Fibroblast of skin of right quadriceps (primary cell): ENCODE measurements at places on chromosomes 1 and 21.

DNA sequence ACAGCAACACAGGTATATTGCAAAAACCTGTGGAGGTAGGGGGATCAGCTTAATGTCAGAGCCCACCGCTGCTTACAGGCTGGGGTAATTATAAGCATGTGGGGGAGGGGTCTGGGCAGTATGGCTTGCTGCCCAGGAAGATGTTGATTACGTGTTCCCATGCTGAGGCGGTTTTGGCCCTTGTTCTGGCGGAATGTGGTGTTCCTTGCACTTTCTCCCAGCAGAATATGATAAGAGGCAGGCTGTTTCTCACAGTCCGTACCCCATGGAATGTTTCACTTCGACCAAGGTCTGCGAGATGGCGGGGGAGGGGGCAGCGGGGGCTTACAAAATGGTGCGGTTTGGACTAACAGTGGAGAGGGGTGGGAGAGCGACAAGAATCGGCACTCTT is 9.8 kb upstream of the HPCAL4 start:
- peak; percentile 46 for DNase-seq

- DNase-seq = no peak
These were observed 149.7 kb downstream of the PEX14 start for GRCh38 chr1:10624256-10625050.

- DNase-seq = peak; percentile 28
These were observed 7.5 kb upstream of the PSEN2 start for GRCh38 chr1:226862890-226863289.

GRCh38 chr1:232457595-232457994 is 172.3 kb downstream of the SIPA1L2 start:
- DNase-seq = no peak

- no peak for DNase-seq
These were observed 91.2 kb downstream of the JAK1 start for GRCh38 chr1:64875101-64875500.

GRCh38 chr1:246367041-246367440 is 140.0 kb downstream of the SMYD3 start:
- no peak for DNase-seq

- no peak for DNase-seq
These were observed 61.5 kb downstream of the RUNX1 start for GRCh38 chr21:34987501-34988072.

GRCh38 chr1:111776391-111776790 is 20.7 kb downstream of the DDX20 start:
- peak; percentile 83 for DNase-seq

GRCh38 chr1:11406845-11407244 is 72.1 kb upstream of the DISP3 start:
- DNase-seq = no peak

DNA sequence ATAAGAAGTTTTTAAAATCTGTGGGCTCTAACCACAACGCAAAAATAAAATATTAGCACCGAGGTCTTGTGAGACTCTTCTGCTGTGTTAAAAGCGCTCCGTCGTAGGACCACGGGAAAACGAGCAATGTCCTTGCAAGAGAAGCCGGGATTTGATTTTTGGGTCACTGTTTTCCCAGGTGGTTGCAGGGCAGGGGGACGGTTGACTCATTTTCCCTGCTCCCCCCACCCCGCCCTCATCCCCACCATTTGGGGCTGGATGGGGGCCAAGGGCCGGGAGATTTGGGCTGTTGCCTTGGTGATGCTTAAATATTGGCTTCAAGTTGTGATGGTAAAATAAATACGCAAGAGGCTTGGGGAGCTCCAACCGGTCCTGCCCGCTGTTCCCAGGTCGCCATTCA is 67.6 kb upstream of the SLC25A33 start:
- DNase-seq = no peak

GRCh38 chr21:30251781-30252180 is 31.0 kb downstream of the KRTAP24-1 start:
- DNase-seq = no peak

GRCh38 chr21:38478782-38479181 is 19.5 kb downstream of the ERG start:
- no peak for DNase-seq

DNA sequence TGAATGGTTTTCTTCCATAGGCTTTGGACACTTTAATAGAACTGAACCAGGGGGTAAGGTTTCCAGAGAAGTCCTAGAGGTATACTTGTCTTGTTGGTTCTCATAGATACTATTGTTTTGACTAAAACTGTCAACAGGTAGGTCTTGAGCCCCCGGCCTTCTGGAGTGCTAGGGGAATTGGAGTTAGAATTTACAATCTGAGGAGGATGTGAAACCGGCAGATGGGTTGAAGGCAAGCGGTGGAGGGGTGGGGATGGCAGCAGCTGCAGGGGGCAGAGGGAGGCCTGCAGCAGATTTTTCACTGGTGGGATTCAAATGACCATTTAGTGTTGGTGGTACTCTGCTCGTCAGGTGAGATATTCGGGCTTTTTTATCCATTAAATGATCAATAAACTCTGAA is 4.3 kb upstream of the CD1D start:
- DNase-seq = no peak

- DNase-seq = peak; percentile 67
These were observed 21.8 kb upstream of the COL9A2 start for GRCh38 chr1:40338745-40339419.

DNA sequence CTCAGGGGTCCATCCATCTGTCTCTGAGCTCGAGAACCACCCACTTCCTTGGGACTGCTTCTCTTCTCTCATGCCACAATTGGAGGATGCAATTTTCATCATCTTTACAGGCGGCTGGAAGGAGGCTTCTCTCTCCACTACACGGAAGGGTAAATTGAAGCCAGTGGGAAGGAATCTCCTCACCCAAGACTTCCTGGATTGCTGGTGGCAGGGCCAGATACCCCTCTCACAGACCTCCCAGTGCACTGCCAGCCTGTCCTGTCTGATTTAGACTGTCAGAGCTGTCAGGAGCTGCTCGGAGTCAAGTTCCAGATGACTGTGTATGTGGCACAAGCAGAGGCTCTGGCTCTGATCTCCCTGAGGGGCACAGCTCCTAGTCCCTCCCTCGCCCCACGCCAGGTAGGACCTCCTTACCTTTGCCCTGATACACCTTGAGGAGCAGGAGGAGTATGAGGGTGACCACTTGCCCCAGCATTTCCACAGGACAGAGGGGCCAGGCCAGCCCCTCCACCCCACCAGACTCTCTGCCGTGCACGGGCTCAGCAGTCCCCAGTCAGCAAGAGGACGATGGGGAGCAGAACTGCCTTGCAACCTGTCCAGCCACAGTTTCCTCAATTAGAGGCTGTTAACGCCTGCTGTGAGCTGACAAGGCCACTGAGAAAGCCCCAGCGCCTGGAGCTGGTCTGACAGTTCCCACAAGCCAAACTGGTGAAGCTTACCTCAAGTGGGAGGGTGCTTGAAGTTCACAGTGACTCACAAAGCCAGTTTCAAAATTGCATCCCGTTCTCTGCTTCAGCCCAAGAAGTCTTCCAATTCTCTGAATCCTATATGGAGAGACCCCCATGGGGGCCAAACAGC is at the start of gene CD244:
Gene CD244, minus strand, starts transcription at position 685 of the 858 bp plus-strand sequence. Its CDS starts 210 bp downstream, at position 475.
- DNase-seq = no peak

- DNase-seq = no peak
These were observed 315.3 kb downstream of the OMA1 start for GRCh38 chr1:58231204-58231603.

- DNase-seq = no peak
These were observed 505 bp downstream of the ENTREP3 start for GRCh38 chr1:155254714-155255242.

- DNase-seq = no peak
These were observed 26.7 kb upstream of the LDLRAP1 start for GRCh38 chr1:25516686-25517085.

GRCh38 chr1:184941735-184942134 is 32.6 kb downstream of the NIBAN1 start:
- no peak for DNase-seq

GRCh38 chr1:211580303-211580687 is 1.3 kb upstream of the SLC30A1 start:
- no peak for DNase-seq

DNA sequence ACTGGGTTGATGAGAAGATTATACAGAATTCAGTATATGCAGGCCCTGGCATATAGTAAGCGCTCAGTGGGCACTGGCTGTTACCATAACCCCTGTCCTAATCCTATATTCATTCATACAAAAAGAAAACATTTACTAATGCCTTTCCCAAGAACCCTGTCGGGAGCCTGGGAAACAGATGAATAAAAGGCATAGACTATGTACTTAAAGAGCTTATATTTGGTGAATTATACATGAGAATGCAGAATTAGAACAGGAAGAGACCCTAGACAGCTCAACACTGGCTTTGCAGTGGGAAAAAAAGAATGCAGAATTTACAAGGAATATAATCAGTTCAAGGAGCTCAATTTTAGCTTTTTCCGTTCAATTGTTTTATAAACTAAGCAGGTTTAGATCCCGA is 10.9 kb downstream of the AK2 start:
- no peak for DNase-seq

- DNase-seq = no peak
These were observed 1.9 kb downstream of the PLEKHA6 start for GRCh38 chr1:204357551-204358490.

DNA sequence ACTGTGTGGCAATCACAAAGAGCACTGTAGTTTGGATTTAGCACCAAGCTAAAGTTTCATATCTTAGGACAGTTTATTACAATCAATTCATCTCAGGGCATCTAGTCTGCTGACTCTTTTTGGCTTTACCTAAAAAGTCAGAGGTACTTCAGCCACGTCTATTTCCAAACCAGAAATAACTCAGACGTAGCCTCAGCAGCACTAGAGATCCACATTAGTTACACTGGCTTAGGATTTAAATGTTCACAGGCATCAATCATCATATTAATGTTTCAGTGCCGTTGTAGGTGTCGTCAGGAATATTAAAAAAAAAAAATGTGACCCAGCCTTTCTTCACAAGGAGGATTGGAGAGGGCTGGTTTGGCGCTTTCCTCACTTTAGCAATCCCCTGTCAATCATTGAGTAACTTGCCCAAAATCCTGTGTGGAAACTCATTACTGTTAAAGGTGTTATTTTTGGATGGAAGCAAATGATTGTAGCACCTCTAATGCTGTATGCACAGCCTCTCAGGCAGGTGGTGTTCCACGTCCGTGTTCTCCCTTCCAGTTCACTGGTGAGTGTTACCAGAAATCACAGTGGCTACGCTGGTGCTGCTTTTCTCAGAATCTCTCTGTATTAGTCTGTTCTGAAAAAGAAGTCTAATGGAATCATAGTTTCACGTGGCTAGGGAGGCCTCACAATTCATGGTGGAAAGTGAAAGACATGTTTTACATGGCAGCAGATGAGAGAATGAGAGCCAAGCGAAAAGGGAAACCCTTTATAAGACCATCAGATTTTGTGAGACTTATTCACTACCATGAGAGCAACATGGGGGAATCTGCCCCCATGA is 45.4 kb downstream of the NEK7 start:
- DNase-seq = no peak

DNA sequence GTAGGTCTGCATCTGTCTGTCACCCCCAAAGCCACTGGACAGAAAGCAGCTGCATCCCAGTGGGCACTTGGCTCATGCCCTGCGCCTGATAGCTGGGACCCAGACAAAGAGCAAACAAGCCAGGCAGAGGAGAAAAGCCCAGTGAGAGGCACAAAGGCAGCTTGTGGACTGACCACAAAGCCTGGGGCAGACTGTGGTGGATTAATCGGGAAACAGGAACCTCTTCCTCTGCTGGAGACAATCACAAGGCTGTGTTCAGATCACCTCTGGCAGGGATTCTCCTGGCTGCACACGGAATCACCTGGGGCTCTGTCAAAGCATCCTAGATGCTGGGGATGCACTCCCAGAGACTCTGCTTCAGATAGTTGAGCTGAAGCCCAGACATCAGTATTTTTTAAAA is 15.2 kb upstream of the GJB5 start:
- no peak for DNase-seq

GRCh38 chr21:46168659-46169386 is 13.4 kb upstream of the FTCD start:
- no peak for DNase-seq

- DNase-seq = no peak
These were observed 600.6 kb upstream of the B3GALT2 start for GRCh38 chr1:193787061-193787460.

- DNase-seq = no peak
These were observed 3.4 kb downstream of the EPB41 start for GRCh38 chr1:28917757-28918118.

- DNase-seq = no peak
These were observed 200.0 kb downstream of the RHOU start for GRCh38 chr1:228935198-228935663.

DNA sequence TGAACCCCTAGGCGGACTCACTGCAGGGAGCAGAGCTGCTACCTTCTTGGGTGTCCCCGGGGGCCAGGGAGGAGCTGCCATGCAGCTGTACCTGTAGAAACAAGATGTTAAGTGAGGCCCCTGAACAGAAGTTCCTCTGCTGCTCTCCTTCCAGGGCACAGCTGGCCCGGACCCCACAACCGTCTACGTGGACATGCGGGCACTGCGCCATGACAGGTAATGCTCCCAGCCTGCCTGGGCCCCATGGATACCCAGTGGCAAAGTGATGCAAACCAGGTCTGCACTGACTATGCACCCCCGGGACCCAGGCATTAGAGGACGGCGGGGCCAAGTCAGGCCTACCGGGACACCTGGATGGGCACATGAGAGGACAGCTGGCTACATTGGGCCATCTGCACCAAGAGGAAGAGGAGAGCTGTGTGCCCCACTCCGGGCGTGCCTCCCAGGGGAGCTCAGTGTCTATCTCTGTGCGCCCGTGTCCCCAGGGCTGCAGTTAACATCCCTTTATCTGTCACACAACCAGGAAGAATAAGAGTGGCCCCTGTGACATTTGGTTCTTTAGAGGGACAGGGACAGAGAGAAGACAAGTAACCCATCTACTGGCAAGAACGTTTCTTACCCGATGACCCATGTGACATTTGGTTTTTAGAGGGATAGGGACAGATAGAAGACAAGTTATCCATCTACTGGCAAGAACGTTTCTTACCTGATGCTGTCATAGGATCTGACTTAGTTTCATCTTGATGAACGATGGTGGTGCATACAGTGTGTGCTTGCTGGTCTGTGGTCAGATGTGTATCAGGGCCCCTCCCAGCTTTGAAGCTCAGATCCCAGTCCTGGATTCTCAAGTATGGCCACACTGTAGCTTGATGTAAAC is 44.1 kb downstream of the S100B start:
- no peak for DNase-seq

DNA sequence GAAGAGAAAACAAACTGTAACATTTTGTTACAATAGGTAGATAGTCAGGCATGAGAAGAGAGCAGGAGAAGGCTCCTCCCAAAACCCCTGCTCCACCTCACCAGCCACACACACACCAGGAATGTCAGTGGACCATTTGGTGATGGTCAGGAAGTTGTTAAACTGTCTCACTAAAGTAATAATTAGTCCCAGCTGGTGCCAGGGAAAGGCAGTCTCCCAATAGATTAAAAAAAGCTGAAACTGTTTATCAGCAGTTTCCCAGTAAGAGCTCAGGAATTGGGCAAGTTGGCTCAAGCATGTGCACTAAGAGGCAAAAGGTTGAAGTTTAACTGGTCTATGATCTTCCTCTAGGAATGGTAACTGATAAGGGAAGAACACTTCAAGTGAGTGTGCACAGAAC is 249.6 kb downstream of the COL11A1 start:
- peak; percentile 92 for DNase-seq
